Activated CD4-positive, alpha-beta T cell treated with anti-CD3 and anti-CD28 coated beads, Interleukin-10, Interleukin-2, amounts not matched to agents 100 ng/mL and 50 ng/mL, durations not matched to agents 16 hours and 8 hours (primary cell): ENCODE measurements at places on chromosomes 3 and 15.

DNA sequence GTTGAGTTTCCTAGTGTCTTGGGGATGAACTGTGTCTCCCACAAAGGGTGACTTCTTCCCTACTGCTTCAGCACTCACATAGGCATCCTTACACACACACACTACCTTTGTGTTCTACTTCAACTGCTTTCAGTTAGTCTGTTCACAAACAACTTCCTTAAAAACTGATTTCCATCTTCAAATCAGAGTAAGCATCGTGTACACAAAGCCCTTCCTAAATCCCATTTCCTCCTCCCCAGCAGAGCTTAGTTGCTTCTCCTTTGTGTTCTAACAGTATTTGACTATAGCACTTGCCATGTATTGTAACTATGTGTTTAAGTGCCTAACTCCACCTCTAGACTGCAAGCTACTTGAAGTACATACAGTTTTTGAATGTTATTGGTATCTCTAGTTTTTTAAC, 71.7 kb downstream of the TNIK start:
- DNase-seq: no peak

GRCh38 chr3:119145500-119146167, at the start of gene TEX55:
TEX55 (plus strand) TSS chr3:119146165; CDS start chr3:119146190, 25 bp downstream.
- peak; percentile 38 for DNase-seq

- DNase-seq: no peak
Observed at GRCh38 chr15:31266712-31267111, 59.9 kb upstream of the KLF13 start.

GRCh38 chr3:143496191-143496590, 352.1 kb downstream of the SLC9A9 start:
- no peak for DNase-seq

DNA sequence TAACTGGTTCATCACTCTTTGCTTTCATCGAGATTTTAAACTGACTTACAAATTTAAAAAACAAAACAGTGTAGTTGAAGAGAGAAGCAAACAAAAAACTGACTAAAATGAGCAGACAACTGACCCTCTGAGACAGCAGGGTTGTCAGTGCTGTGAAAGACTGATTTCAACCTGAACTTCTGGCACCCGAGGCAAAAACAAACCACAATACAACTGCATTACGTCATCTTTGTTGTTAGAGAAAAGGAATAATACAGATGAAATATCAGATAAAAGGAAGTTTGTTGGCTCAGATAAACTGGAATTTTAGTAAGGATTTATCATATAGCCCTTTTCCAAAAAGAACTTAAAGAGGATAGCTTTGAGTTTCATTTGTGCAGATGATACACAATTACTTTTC, 51.1 kb downstream of the PARP15 start:
- DNase-seq: no peak

- DNase-seq: no peak
Observed at GRCh38 chr3:37923569-37924040, 61.9 kb downstream of the CTDSPL start.

- no peak for DNase-seq
Observed at GRCh38 chr3:53680028-53680427, 166.2 kb downstream of the CHDH start.

GRCh38 chr3:28615971-28616370, 267.3 kb upstream of the AZI2 start:
- DNase-seq: no peak

GRCh38 chr3:115943579-115943978, 320.3 kb downstream of the GAP43 start:
- no peak for DNase-seq

DNA sequence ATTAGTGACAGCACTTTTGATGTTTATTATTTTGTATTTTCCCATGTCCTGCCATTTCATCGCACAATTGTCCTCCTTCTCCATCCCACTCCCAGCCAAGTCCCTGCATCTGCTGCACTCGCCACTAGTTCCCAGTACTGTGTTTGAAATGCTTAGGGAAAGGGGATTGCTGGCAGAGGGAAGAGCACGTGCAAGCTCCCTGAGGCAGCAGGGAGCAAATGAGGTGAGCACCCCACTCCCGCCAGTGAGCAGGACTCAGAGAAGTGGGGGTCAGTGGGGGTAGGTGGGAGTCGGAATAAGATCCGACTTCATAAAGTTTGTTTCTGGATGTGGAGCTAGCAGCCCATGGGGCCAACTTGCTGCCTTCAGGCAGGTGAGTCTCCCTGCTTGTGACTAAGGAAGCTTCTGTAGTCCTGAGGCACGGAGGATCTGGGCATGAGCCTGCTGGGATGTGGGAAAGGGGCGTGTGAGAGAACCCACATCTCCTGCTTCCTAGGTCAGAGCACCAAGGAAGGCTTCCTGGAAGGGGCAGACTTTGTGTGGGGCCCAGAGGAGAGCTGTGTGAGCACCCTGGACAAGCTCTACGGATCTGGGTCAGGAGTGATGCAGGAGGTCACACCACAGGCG, 99.7 kb upstream of the TLE3 start:
- no peak for DNase-seq

GRCh38 chr3:72309661-72310418, 524.9 kb upstream of the PROK2 start:
- DNase-seq: no peak

DNA sequence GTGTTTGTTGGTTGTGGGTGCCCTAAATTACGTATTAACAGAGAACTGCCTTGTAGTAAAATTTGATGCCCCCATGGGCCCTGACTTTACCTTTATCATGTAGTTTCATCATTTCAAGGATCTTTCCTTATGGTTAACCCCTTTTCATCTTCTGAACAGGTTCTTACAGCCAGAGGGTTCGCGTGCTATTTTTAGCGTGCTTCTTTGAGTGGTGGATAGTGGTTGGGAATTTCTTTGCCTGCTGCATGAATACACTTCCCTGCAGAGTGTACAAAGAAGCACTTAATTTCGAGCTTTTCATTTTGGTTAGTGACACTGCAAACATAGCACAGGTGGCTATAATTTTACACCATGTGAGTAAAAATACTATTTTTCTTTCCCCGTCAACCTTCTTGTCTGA, 231.8 kb downstream of the ROBO2 start:
- DNase-seq: no peak

GRCh38 chr15:52052066-52052935, 33.3 kb downstream of the MAPK6 start:
- no peak for DNase-seq

DNA sequence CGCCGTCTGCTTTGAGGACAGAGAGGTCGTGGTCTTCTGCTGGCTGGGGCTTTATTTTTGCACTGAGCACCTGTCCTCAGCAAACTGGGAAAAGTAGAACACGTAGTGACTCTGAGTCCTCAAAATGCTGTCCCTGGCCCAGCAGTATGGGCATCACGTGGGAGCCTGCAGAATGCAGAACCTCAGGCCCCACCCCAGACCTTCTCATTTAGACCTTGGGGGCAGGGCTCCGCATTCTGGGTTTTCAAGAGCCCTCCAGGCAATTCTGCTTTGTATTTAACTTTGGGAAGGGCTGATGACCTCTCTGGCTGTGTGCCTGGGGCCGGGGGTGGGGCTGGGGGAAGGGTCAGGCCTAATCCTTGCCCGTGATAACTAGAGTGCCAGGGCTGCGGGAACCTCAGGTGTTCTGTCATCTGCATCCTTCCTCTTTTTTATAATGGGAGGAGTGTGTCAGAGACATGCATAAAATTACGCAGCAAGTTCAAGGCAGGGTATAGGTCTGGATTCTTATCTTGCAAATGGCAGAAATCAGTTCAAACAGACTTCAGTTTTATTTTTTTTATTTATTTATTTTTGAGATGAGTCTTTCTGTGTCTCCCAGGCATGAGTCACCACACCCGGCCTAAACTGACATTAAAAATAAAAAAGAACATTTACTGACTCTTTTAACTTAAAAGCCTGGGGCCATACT, 11.1 kb downstream of the SLC6A6 start:
- no peak for DNase-seq

DNA sequence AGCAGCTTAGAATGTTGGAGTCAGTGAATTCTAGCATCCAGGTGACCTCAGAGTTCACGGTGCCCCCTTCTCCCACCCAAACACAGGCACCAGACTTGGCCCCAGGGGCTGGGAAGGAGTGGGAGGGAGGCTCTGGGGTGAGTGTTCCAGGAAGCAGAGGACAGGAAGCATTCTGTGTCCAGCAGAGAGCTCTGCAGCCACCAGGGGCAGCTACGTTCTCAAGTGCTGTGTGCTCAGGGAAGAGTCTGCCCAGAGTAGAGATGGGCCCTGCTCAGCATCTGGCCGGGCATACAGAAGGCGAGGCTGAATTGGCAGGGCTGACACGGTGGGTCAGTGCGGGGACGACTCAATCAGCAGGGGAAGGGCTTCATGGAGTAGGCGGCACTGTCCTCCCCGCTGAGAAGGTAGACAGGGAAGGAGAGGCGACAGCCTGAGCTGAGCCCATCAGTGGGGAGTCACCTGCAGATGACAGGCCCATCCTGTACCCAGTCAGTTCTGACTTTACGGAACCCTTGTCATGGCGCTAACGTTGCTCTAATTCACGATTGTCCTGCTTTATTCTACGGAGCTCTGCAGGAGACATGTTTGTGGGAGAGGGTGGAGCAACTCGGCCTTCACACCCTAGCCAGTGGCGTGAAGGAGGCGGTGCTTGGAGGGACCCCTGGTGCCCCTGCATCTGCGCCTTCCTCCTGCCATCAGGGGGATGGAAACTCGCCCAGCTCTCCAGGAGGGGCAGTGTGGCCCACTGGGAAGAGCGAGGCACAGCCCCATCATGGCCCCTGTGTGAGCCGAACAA, 82.2 kb downstream of the C3orf70 start:
- no peak for DNase-seq

- no peak for DNase-seq
Observed at GRCh38 chr15:39213385-39213840, 367.5 kb upstream of the THBS1 start.

GRCh38 chr3:105613120-105613519, 246.4 kb downstream of the ALCAM start:
- no peak for DNase-seq

DNA sequence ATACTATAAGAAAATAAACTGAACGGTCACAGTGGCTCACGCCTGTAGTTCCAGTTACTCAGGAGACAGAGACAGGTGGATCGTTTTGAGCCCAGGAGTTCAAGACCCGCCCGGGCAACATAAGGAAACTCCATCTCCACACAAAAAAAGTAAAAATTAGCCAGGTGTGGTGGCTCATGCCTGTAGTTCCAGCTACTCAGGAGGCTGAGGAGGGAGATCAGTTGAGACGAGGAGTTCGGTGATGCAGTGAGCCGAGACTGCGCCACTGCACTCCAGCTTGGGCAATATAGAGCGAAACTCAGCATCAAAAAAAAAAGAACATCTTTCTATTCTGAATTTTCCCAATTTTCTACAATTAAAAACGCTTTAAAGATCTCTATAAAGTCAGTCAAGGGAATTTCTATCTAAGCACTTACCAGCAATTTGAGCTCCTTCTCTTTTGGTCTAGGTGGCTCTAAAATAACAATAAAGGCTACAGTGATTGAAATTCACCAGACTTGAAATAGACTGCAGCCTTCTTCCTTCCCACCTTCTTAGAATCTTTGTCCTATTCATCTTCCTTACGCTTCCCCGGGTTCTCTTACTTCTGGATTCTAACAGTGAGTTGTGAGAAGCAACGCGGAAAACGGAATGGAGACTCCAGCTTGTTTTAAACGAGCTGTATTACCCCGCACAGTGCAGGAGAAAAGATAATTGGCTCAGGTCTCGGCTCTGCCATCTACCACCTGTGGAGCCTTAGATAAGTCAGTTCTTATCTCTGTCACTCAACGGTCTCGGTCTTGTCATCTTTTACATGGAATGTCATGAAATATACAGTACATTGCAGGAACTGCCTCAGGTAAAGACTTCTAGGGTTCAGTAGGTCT, 812 bp upstream of the SEC62 start:
- DNase-seq: no peak

- DNase-seq: no peak
Observed at GRCh38 chr3:72836923-72837322, 11.3 kb downstream of the SHQ1 start.

GRCh38 chr3:178761024-178761423, 224.8 kb downstream of the KCNMB2 start:
- no peak for DNase-seq

- DNase-seq: peak; percentile 31
Observed at GRCh38 chr3:48247401-48247811, 6.5 kb downstream of the ZNF589 start.

DNA sequence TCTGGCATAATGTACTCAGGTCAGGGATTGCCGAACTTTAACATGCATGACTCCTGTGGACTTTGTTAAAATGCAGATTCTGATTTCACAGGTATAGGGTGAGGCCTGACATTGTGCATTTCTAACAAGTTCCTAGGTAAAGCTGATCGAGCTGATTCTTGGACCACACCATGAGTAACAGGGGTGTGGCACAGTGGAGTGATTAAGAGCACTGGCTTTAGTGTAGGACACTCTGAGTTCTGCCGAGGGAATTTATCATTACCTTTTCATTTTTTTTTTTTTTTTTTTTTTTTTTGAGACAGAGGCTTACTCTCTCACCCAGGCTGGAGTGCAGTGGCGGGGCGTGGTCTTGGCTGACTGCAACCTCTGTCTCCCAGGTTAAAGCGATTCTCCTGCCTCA, 169.3 kb downstream of the ADAMTS9 start:
- DNase-seq: no peak
